Stimulated activated CD8-positive, alpha-beta memory T cell treated with anti-CD3 and anti-CD28 coated beads, Interleukin-7, amount 100 ng/mL, for 1 hour (primary cell): ENCODE measurements at places on chromosomes 2 and 18.

GRCh38 chr2:40466332-40466906 lies 14.5 kb upstream of the SLC8A1 start:
- DNase-seq = no peak

GRCh38 chr2:53058526-53058925 lies 709.1 kb upstream of the CHAC2 start:
- no peak for DNase-seq

- DNase-seq = no peak
Observed at GRCh38 chr2:180733330-180733729, 247.1 kb upstream of the UBE2E3 start.

DNA sequence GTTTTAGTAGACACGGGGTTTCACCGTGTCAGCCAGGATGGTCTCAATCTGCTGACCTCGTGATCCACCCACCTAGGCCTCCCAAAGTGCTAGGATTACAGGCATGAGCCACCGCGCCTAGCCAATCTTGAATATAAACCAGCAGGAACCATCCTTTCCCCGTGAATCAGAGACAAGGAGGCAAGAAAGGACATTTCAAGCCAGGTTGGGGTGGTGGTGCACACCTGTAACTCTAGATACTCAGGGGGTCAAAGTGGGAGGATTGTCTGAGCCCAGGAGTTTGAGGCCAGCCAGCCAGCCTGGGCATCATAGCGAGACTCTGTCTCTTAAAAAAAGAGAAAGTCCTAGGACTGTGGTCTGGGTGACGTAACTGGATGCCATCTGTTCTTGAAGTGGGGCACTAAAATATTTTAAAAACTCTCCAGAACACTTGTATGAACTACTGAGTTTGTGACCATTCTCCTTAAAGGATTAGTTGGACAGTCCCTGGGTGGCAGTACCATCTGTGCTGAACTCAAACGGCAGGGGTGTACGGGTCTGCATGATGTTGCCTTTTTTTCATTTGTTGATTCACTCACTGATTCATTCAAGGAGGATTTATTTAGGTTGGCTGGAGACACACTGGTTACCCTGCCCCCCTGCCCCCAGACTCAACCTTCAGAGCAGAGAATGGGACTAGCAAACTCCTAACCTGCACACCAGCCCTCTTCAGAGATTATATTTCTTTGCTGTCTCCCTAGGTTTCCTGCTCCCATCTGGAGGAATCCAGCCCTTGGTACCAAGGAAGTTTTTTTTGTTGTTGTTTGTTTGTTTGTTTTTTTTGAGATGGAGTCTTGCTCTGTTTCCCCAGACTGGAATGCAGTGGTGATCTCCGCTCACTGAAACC lies 2.9 kb upstream of the TLX2 start:
- DNase-seq = no peak

DNA sequence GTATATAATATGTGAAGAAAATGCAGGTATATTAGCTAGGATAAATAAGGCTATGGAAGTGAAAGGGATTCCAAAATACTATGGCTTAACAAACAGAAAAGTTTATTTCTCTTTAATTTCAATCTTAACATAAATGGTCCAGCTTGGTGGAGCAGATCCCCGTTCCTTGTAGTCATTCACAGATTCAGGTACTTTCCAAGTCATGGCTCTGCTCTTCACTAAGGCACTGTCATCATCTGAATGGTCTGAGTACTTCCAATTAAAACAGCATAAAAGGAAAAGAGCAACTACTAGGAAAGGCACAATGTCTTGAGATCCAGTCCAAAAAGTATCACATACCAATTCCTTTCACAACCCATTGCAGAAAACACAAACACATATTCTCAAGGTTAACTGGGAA lies 63.4 kb downstream of the OLA1 start:
- DNase-seq = no peak

- DNase-seq = no peak
Observed at GRCh38 chr2:174623690-174624089, 26.1 kb upstream of the WIPF1 start.

- no peak for DNase-seq
Observed at GRCh38 chr2:46047290-46047689, 249.9 kb upstream of the EPAS1 start.

DNA sequence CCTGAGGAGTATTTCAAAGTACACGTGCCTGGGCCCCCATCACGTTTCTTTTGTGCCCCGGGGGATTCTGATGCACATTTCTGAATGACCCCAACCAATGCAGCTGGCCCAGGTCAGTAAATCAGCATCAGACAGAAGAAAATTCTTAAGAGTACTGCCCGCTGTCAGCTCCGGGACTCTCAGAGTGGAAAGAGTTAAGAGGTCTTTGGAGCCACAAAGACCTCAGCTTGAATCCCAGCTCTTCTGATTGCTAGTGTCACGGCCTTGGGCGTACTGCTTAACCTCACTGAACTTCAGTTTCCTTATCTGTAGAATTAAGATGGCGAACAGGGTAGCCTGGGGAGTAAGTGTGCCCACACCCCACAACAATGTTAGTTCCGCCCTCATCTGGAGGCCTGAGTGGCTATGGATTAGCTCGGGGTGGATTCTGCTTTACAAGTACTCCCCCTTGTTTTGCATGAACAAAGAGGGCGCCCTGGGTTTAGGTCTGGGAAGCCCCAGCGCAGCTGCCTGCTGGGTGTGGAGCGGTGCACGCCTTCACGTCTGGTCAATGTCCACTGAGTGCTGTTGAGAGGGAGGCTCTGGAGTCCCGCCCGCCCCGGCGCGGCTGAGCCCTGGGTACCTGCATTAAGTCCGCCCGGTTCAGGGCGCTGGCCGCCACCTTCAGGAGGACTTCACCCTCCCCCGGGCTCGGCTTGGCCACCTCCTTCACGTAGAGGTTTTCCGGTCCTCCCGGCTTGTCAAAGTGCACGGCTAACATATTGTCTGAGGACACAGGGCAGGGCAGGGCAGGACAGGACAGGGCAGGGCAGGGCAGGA lies 858 bp downstream of the TP53I3 start:
- DNase-seq = no peak

DNA sequence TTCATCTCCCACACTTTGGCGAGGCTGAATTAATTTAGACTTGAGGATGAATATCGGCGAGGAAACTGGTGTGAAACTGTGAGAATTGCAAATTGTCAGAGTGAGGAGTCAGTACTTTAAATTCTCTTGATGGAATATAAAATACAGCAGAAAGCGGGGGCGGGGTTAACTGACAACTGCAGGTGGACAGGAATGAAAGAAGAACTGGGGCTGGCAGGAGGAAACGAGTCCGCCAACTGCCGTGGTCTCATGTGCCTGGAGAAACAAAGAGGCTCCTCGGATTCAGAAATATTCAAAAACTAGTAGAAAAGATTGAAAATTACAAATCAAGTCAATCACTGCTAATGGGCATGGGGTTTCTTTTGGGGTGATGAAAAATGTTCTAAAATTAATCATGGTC lies 44.3 kb downstream of the MOGAT1 start:
- no peak for DNase-seq

DNA sequence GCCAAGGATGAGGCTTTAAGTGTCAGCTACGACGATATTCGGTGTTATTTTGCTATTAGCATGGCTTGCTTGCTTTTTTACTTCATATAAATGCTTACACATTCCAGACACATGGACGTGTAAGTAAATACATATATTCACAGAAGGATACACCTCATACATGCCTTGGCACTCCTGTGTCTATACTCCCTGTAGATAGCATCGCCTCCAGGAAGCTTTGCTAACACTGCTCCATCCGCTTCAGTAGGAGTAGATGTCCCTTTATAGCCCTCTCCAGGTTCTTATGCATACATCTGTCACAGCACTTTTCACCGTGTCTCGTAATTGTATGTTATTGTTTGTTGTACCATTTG lies 27.5 kb upstream of the KCTD1 start:
- DNase-seq = no peak

DNA sequence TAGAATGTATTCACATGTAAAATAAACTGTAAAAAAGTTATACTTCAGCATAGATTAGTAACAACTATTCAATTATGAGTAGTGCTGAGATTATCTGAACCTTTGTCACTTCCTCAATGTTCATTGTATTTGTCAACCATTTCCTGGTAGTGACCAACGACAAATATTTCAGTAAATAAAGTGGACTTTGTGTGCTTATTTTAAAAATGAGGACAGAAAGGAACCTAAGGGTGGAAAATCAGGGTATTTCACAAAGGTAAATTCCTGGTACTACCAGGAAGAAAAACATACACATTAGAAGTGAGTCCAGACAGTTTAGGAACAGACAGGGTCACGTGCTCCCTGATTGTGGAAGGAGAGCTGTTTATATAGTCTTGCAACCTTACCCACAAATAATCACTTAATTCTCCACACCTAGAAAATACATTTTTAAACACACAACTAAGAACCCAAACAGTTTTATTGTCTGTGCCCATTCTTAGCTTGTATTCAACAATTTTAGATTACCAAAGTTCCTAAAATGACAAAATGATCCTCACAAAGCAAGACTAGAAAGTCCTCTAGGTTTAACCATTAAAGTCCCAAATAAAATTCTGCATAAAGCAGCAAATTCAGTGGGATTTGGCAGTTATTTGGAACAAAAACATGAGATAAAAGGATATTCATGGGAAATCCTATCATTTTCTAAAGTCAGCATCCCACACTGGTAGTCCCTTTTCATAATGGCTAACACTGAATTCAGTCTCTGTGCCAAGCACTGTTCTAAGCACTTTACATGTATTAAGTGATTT lies 28.2 kb downstream of the PELI1 start:
- DNase-seq = no peak

DNA sequence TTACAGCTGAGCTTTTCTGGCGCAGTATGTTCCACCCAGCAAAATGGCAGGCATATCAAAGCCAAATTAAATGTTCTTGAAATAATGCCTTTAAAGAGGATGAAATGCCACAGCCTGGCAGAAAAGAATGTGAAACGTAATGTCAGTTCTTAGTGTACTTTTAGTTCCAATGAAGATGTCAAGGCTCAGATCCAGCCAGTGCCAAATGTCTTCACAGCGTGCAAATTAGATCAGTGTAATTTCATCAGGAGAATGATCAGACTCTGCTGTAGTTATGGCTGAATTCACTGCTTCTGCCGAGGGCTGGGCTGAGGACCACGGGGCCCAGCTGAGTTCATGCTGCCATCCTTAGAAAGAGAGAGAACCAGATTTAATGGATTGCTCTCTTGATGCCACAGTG lies 78.7 kb upstream of the ITGA4 start:
- no peak for DNase-seq

DNA sequence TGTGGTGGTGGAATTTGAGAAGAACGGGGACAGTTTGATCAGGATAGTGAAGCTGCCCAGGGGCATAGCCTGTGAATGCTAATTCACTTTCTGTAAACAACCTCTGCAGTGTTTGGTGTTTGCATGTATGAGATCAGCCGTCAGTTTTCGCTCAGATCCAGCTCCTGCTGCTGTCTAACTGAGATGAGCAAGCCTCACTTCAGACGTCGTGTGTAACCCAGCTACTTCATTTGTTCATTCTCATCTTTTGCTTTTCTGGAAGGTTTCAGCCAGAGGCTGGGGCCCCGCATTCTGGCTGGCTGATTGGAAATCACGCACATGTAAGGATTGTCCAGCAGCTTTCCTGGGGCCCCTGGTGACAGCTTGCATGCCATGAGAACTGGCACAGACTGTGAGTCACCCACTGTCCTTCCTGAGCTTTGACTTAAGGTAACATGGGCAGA lies 48.9 kb downstream of the LDLRAD4 start:
- DNase-seq = no peak

DNA sequence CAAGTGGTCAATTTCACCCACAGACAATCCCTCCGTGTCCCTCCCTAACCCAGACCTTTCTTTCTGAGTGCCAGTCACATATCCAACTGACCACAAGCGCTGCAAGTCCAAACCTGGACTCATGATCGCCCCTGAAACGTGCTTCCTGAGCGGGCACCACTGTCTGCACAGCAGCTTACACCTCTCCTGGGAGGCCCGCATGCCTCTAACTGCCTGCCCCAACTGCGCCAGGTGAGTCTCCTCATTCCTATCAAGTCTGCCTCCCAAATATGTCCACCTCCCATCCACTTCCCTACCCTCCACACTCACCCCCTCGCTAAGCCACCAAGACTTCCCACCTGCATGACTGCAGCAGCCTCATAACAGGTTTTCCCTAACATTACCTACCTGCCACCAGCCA lies 33.4 kb downstream of the COL4A4 start:
- DNase-seq = no peak

- DNase-seq = no peak
Observed at GRCh38 chr2:149782572-149782971, 195.0 kb upstream of the MMADHC start.

- DNase-seq = no peak
Observed at GRCh38 chr2:137677466-137677865, 286.8 kb upstream of the HNMT start.

GRCh38 chr2:168210895-168211570 lies 36.4 kb downstream of the STK39 start:
- no peak for DNase-seq

DNA sequence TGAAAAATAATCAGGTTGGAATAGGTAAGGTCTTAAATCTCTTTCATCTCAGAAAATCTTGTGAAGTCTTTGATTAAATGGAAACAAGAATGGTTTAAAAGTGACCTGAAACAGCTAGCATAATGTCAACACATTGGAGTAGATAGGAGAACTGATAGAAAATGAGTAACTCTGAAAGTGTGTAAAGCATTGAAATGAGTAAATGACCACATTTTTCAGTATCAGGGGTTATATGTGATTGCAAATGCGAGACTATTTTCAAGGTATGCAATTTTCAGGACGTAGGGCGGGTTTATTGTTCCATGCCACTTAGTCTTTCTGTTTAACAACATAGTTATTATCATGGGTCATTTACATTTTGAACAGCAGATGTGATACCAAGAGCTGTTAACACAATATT lies 1383.2 kb downstream of the LRP1B start:
- DNase-seq = no peak

- DNase-seq = no peak
Observed at GRCh38 chr18:6871566-6871965, 142.1 kb downstream of the ARHGAP28 start.

DNA sequence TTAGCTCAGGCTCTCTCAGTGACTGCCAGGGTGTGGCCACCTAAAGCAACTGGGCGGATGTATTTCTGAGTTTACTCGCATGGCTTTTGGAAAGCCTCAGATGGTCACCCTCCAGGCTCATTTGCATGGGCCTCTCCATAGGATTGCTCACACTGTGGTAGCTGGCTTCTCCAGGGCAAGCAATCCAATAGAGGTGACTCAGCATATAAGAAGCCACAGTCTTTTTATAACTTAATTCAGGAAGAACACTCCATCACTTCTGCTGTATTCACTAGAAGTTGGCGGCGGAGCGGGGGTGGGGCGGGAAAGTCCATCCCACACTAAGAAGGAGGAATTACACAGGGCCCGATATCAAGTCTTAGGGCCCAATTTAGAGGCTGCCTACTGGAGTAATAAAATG lies 3.6 kb upstream of the DOK6 start:
- DNase-seq = no peak

- DNase-seq = no peak
Observed at GRCh38 chr18:45359275-45360009, 255.8 kb upstream of the SLC14A2 start.

DNA sequence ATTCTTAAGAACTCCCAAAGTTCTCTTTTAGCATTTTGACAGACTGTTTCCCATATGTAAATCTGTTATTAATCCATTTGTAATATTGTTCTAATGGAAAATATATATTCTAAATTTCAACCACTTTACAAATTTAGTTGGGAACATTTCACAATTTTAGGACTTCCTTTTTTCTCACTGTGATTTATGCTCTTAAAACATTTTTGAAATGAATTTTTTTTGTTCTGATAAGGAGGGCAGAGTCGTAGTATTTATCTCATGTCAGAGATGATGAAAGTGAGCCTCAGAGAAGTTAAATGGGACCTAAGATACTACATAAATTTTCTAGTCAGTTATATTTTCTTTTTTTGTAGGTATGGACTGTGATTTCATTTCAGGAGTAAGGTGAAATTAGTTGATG lies 26.6 kb downstream of the RASGRP3 start:
- no peak for DNase-seq

GRCh38 chr2:127145280-127145895 lies 38.4 kb upstream of the BIN1 start:
- DNase-seq = no peak
